Activated gamma-delta T cell treated with Interleukin-2 at 50 U/mL for 16 hours (primary cell): ENCODE measurements at places on chromosomes 2 and 18.

DNA sequence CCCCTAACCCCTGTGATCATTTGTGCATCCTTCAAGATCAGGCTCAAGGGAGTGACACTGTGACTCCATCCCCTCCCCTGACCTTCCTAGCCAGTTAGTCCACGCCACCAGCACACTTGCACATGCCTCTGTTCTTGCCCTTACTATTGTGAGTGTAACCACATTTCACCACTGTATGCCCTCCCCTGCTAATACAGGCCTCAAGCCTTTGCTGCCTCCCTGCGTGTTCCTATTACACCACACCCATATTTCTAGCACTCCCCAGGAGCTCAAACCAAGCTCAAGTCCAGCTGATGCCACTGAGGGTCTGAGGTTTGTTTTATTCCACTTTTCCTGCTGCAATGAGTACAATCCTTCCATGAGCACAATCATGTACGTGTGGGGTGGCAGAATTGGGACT is 288.9 kb upstream of the FBXO11 start:
- DNase-seq: no peak

DNA sequence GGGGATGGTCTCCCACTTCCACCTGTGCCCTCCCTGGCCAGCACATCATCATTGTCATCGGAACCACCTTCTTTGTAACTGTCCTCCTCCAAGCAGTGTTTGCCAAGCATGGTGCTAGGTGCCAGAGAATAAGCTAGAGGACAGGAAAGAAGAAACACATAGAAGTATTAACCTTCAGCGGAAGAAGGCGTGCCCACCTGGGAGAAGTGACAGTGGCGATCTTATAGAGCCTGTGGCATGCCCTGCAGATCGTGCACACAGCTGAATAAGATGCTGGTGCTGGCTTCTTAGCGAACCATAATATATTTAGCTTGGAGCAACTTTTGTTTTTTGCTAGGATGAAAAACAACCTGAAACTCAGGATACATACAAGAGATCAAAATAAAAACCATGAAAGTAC is 148.0 kb downstream of the FAM210A start:
- DNase-seq: no peak

DNA sequence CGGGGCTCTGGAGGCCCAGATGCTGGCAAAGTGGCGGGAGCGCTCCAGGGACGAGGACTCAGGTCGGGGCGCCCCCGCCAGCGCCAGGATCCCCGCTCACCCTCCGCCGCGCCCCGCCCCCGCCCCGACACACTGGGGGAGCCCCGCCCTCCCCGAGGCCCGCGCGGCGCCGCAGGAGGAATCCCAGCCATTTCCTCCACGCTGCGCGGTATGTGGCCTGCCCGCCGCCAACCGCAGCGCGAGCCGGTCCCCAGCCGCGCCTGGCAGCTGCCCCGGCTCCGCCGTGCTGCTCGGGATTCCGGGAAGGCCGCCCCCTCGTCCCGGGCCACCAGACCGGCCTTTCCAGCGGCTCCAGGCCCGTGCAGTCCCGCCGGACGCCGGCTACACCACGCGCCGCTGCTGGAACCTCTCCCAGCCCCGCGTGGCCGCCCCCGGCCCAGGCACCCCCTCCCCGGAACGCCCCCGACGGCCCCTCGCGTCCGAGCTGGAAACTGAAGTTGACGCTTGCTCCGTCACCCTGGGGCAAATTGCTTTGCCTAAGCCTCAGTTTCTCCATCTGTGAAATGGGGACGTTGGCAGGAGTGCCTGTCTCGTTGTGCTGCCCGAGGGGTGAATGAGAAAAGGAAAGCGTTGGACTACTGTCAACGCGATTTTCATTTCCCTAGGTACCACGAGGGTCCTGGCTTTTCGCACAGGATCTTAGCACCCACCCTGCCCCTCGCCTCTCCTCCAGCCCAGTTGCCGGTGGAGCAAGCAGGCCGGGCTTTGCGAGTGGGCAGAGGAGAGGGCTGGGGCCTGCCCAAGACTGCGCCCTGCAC is 53.6 kb downstream of the PKDCC start:
- peak; percentile 56 for DNase-seq

DNA sequence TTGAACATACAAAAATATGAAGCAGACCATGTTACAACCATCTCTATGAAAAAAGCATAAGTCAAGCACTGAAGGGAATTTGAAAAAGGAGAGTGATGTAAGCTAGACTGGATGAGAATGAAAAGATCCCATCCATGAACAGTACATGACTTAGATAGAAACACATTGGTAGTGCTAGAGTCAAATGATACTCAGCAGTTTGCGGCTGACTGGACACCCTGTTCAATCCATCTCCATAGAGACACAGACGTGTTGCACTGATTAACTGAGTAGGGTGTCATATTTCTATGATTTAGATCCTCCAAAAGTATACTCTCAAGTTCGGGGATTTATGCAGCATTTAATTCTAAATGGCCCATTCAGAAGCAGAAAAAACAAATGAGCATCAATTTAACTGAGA is 674.3 kb upstream of the NRXN1 start:
- DNase-seq: no peak

DNA sequence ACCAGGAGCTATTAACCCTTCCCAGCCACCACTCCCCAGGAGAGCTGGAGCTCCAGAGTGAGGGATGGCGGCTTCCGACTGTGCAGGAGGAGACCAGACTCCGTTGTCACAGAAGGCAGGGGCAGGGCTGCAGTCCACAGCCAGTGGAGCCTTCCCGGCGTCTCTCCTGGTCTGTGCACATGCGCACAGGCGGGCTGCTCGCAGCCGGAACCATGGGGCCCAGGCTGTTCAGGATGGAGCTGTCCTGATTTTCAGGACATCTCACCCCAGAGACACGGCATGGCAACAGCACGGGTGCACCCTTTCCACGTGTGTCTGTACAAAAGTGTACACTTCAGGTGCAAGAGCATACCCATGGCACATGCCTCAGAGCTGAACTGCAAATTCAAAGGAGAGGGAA is 28.9 kb downstream of the EIPR1 start:
- no peak for DNase-seq

DNA sequence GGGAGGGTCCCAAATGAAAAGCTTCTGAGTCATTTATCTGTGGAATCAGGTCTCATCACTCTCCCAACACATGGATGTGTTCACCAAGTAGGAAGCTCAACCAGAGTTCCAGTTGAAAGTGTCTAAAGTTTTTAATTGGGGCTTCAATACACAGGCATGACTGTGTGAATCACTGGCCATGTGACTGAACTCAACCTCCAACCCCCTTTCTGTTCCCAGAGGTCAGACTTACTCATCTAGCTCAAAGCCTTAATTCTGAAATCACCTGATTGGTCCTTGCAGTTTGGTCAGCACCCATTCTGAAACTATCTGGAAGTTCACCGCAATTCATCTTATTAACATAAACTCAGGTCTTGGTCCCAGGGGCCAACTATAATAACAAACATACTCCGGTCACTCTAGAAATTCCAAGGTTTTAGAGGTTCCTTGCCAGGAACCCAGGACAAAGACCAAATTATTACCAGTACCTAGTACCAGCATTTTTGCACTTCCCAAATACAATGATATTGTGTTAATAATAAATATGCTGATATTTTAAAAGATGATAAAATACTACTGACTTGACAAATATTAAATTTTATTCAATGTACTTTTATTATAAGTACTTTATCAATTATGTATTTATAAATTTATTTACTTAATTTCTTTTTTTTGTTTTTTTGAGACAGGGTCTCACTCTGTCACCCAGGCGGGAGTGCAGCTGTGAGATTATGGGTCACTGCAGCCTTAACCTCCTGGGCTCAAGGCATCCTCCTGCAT is 10.7 kb upstream of the RBM45 start:
- no peak for DNase-seq

GRCh38 chr2:209146682-209147320 is 277.0 kb upstream of the MAP2 start:
- no peak for DNase-seq

DNA sequence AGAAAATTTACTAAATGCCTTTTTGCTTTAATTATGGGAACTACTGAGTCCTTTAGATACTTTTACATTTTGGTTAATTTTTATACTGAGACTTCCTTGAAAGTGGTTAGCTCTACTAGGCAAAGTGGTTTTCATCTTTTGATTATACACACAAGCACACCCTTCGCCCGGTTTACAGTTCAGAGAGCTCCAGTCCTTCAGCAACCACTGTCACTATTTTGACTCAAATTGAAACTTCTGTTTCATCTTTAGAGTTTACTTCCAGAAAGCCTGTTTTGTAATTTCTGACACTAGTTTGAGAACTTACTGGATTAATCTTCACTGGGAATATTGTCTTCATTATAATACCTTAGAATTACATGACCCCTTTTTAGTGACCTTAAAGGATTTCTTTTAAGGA is 140.3 kb upstream of the FOSL2 start:
- no peak for DNase-seq

- no peak for DNase-seq
These were observed 859.2 kb downstream of the CNTNAP5 start for GRCh38 chr2:124884315-124884714.

DNA sequence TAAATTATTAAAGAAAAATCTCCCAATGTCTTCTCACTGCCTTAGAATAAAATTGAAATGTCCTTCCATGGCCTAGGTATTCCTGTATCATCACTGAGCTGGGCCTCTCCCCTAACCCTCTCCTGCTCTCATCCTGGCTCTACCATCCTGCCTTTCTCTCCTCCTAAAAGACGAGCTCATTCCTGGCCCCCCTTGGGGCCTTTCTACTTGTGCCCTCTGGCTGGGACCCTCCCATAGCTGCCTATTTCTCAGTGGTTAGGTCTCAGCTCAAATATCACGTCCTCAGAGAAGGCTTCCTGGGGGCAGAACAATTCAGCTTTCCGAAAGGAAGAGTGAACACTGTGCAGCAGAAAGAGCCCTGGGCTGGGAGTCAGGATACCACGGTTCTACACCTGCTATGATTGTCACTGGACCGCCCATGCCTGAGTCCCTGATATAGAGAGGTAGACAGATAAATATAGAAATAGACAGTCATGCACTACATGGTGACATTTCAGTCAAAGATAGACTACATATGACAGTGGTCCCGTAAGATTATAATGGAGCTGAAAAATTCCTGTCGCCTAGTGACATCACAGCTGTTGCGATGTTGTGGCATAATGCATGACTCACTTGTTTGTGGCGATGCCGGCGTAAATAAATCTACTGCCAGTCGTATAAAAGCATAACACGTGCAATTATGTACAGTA is 9.4 kb downstream of the DNPEP start:
- DNase-seq: no peak

- no peak for DNase-seq
These were observed 18.8 kb downstream of the YPEL5 start for GRCh38 chr2:30165617-30166016.

DNA sequence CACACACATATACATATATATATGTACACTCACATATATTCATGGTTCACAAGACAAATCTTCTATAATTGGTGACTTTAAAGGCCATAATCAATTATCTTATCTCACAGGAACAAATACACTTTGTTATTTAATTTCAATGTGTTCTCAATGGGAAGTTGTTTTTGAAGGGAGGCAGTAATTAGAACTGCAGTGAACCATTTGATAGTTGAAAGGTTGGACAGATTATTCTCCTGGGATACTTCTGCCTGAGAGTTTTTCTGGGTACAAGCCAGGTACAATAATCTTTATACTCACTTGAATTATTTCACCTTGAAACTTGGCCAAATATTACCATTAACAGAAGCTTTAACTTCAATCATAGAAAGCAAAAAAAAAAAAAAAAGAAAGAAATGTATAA is 546.6 kb upstream of the LRRTM4 start:
- no peak for DNase-seq

- DNase-seq: no peak
These were observed 2.8 kb downstream of the DNAJC5G start for GRCh38 chr2:27278010-27278409.

- DNase-seq: no peak
These were observed 10.1 kb downstream of the ZEB2 start for GRCh38 chr2:144509879-144510221.

DNA sequence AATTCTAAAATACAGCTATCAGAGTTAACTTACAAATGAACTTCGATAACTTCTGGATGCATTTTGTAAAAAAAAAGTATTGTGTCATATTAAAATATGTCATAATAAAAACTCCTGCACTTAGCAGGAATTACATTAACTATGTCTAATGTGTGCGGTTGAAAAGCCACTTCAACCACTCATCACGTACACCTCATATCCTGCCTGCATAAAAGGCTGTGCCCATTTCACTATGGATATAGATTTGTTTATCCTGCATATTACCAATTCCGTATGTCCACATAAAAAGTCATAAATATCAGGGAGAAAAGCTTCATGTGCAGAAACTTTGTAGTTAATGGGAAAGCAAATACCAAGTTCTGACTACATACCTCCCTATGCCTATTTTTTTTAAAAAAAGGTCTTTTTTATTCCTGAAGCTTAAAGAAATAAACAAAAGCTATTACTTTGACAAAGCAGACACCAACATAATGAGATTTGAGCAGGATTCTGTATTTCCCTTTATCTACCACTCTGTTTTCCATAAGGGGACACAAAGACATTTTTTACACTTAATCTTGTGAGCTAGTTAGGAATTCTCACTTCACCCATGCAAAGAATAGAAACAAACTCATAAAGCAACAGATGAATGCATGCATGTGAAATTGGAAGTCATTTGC is 96.1 kb downstream of the PPP1R1C start:
- no peak for DNase-seq
